ENCODE measurements at places on chromosomes 13 and 19.

GRCh38 chr13:66896933-66897332 is 333.2 kb downstream of the PCDH9 start:
- H3K4me3 ChIP-seq: no peak overlapping the region
- no peak overlapping the region for H3K27ac ChIP-seq
- no peaks in the 10 kb centered on the region for H3K27me3 ChIP-seq

DNA sequence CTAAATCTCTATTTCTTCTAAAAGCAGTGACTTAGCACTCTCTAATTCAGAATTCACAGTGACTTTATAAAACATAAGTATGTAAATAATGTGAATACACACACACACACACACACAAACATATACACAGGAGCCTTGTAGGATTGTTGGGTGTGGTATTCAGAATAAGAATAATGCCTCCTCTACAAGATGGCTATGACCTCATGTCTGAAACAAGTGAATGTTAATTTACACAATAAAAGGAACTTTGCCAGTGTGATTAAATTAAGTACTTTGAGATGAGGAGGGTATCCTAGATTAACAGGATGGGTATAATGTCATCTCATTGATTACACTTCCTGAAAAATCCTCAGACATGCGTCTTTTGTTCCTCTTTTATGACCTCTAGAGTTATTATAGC is 234.6 kb downstream of the SLITRK6 start:
- peaks cover 4% of the 10 kb centered on the region for H3K4me1 ChIP-seq
- no peak overlapping the region for H3K4me3 ChIP-seq
- no peaks in the 10 kb centered on the region for H3K27me3 ChIP-seq

GRCh38 chr19:38700902-38701454 is 43.3 kb downstream of the CAPN12 start:
- peak overlapping the region; percentile 58 for H3K27ac ChIP-seq
- DNase-seq: no peak
- H3K4me1 ChIP-seq: peaks cover 30% of the 10 kb centered on the region
- no peak overlapping the region for H3K4me3 ChIP-seq

- H3K27ac ChIP-seq: peak within 1 kb of the TSS; percentile 78
- no peaks in the 10 kb centered on the region for H3K27me3 ChIP-seq
- H3K36me3 ChIP-seq: peaks cover 7% of the 10 kb centered on the region
- H3K4me1 ChIP-seq: peaks cover 13% of the 10 kb centered on the region
These were observed at the start of gene B3GNT8 for GRCh38 chr19:41426952-41427646. B3GNT8 (minus strand) TSS chr19:41427374; CDS start chr19:41426778, 596 bp downstream.

DNA sequence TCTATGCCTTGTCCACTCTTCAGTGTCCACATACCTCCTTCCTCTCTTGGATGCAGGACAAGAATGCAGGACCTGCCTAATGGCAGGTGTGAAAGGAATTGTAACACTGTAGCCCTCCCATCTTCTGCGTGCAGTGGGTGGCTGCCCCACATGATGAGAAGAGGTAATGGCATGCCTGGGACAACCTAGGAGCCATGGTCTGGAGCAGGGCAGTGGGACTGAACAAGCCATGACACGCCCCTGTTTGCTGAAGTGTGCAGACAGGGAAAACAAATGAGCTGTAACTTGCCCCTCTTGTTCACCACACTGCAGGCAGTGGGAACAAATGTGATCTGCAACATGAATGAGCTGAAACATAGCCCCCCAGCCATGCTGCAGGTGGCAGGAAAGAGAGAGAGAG is 192.2 kb downstream of the PCDH17 start:
- no peaks in the 10 kb centered on the region for H3K36me3 ChIP-seq
- no peak overlapping the region for H3K27ac ChIP-seq
- DNase-seq: no peak
- no peak overlapping the region for H3K4me3 ChIP-seq
- no peaks in the 10 kb centered on the region for H3K27me3 ChIP-seq
- no peaks in the 10 kb centered on the region for H3K4me1 ChIP-seq

GRCh38 chr13:29046588-29046987 is 226.4 kb downstream of the MTUS2 start:
- H3K27ac ChIP-seq: no peak overlapping the region
- no peak overlapping the region for H3K4me3 ChIP-seq
- DNase-seq: no peak
- no peaks in the 10 kb centered on the region for H3K36me3 ChIP-seq
- H3K4me1 ChIP-seq: no peaks in the 10 kb centered on the region

DNA sequence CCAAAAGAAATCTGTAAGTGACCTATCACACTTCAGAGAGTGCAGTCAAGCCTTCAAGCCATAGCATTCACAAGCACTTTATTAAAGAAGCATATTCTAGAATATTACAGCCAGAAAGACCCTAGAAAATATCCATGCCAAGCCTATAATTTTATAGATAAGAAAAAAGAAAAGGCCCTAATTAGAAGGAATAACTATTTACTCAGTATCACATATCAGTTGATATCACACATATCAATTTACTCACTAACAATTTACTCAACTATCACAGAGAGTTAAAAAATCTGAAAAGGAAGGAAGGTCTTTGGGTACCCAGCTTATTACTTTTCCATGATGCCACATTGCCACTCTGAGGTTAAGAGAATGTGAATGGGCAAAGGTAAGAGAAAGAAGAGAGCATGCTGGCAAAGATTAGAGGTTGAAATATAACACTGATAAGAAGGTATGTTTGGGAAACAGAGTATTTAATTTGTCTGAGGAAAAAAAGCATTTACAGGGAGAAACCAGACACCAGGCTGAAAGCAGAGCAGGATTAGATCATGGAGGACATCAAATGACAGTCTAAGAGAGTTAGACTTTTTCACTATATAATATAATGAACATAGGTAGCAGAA is 186.2 kb downstream of the VWA8 start:
- H3K4me3 ChIP-seq: no peak overlapping the region
- H3K36me3 ChIP-seq: peaks cover 6% of the 10 kb centered on the region
- no peaks in the 10 kb centered on the region for H3K4me1 ChIP-seq
- no peak overlapping the region for H3K27ac ChIP-seq
- H3K27me3 ChIP-seq: no peaks in the 10 kb centered on the region

GRCh38 chr19:5202553-5202952 is 138.1 kb downstream of the PTPRS start:
- peaks cover 3% of the 10 kb centered on the region for H3K4me1 ChIP-seq
- no peak overlapping the region for H3K27ac ChIP-seq
- peaks cover 18% of the 10 kb centered on the region for H3K36me3 ChIP-seq

DNA sequence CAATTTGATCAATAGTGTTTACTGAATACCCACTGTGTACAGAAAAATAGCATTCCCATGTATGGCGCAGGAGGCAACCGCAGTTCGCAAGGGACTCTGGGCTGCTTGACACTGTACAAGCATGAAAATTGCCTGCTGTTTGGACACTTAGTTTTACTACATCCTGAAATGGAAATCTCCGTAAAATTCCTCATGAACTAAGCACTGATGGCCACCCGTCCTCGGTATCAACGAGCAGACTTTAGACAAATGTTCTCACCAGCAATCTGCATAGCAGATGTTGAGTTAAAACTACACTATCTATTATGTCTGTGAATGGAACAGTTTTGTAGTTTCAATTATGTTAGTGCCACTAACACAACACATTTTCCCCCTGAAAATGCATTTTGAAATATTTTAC is 294.7 kb downstream of the DCLK1 start:
- H3K4me3 ChIP-seq: no peak overlapping the region
- H3K4me1 ChIP-seq: peaks cover 89% of the 10 kb centered on the region
- no peak for DNase-seq
- no peaks in the 10 kb centered on the region for H3K27me3 ChIP-seq

DNA sequence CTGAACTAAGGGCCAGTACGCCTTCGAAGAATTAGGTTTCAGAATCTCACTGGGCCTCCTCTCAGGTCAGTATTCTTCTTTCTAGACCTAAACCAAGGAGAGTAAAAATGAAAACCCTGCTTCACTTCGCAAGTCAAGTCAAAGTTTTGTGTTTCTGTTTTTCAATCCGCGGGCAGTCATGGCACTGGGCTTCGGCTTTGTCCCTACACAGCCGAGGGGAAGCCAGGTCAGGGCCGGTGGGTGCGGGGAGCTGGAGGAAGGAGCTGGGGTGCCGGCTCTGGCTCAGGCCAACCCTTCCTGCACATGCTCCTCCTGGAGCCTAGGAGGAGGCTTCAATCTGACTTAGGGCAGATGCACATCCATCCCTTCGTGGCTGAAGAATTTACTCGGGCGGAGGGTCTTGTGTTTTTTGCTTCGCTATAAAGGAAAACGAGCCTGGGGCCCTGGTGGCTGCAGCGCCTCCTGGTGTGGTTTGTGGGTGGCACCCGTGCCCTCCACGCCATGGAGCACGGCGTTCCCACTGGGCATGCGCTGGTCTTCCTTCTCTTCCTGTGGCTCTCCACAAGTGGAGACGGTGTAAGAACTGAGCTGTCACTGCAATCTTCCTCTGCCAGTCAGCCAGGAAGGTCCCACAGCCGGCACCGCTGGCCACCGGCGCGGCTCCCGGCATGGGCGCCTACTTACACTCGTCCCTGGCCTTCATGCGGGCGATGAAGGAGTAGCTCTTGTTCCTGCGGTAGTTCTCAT is 22.5 kb downstream of the C19orf44 start:
- DNase-seq: no peak
- H3K27me3 ChIP-seq: no peaks in the 10 kb centered on the region
- no peaks in the 10 kb centered on the region for H3K4me1 ChIP-seq
- no peak overlapping the region for H3K4me3 ChIP-seq
- H3K27ac ChIP-seq: no peak overlapping the region

Measured in osteocyte (in vitro differentiated cells).